ENCODE measurements at places on chromosomes 7 and 10.

DNA sequence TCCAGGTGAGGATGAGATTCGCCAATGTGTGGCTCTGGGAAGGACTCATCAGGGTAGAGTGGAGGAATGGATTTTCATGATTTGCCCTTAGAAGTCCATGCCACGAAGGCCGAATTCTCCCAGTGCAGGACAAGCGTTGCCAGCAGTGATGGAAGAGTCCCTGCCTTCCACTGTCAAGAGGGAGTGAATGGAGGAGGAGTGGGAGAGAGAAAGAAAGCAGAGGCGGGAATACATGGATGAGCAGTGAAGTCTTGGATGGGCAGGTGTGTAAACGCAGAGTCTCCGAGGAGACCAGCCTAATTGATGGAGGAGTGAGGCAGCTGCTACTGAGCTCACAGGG lies 419.2 kb downstream of the GLRX3 start:
- no peak for DNase-seq

DNA sequence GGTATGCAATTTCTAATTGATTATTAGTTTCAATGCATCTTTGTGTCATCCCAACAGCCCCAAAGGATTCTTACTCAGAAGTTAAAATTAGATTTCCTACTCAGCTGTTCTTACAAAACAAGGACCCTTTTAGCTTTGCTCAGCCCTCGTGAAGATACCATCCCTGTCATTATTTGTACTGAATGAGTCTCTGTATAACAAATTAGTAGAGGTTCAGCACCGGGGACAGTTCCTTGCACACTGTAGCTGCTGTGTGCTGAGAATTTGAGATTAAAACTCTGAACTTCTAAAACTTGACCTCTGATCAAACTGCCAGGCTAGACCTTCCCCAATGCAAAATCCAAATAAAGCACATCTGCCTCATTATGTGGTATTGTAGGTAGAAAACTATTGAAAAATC lies 299.1 kb downstream of the LHFPL3 start:
- no peak for DNase-seq

GRCh38 chr10:15189133-15189885 lies 20.8 kb upstream of the NMT2 start:
- DNase-seq = no peak

- DNase-seq = no peak
Measured at GRCh38 chr10:18323916-18324315, 183.7 kb downstream of the CACNB2 start.

- DNase-seq = no peak
Measured at GRCh38 chr10:122112021-122112616, 123.2 kb downstream of the TACC2 start.

DNA sequence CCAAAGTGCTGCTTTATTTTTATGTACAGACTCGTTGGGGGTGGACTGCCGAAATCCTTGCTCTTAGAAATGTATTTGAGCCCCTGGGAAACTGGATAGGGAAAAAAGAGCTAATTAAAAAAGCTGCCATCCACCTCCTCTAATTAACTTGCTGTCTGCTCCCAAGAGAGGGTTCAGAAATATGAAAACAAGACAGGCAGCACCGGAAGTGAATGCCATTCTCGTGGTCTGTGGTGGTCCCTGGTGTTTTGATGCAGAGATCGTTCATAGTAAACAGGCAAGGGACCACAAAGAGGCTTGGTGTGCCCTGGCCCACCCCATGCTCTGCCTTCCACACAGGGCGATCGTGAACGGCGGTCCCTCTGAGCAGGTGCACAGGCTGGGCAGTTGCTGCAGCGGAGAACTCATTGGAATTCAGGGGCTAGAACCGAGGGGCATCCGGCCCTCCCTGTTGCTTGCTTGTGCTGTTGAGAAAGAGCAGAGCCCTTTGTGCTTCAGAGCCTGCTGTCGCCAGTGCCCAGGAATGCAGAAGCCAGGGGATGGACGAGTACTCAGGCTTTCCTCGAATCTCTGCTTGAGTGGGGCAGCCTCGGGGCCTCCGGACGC lies 79.1 kb upstream of the BTBD16 start:
- DNase-seq = no peak

- DNase-seq = no peak
Measured at GRCh38 chr7:42091461-42092291, 145.3 kb downstream of the GLI3 start.

GRCh38 chr7:135976312-135977006 lies 700 bp downstream of the MTPN start:
- no peak for DNase-seq
